ENCODE measurements at places on chromosomes 2 and 18. TPM values are rescaled to one million over a fixed set of nuclear protein-coding genes. Genes with fewer than 3 reads are reported as not detected.
A peak's percentile ranks its signal among the peaks of the same experiment; 100 is the strongest.

- DNase-seq, result peak; percentile 46
- no peak overlapping the region for H3K27ac ChIP-seq
- H3K36me3 ChIP-seq, result no peaks in the 10 kb centered on the region
- peaks cover 4% of the 10 kb centered on the region for H3K4me1 ChIP-seq
- H3K27me3 ChIP-seq, result no peaks in the 10 kb centered on the region
- no peak overlapping the region for H3K4me3 ChIP-seq
Observed at GRCh38 chr2:205198140-205198525, 484.2 kb upstream of the NRP2 start.

- H3K4me3 ChIP-seq, result no peak overlapping the region
- peaks cover 5% of the 10 kb centered on the region for H3K4me1 ChIP-seq
- no peak for DNase-seq
- H3K36me3 ChIP-seq, result no peaks in the 10 kb centered on the region
- H3K27ac ChIP-seq, result no peak overlapping the region
Observed at GRCh38 chr18:7646174-7646886, 79.2 kb downstream of the PTPRM start.

DNA sequence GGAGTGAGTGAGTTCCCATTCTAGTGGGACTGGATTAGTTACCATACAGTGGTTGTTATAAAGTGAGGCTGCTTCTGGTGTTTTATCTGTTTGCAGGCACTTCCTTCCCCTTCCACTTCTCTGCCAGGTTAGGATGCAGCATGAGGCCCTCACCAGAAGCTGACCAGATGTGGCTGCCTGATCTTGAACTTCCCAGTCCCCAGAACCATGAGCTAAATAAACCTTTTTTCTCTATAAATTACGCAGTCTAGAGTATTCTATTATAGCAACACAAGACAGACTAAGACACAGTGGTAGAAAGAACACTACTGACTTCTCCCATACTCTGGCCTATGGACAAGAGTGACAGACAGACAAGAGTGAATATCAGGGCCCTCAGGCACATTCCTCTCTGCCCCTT is 14.1 kb downstream of the LCT start:
- DNase-seq, result no peak
- H3K27me3 ChIP-seq, result no peaks in the 10 kb centered on the region
- no peaks in the 10 kb centered on the region for H3K36me3 ChIP-seq
- H3K27ac ChIP-seq, result no peak overlapping the region
- no peak overlapping the region for H3K4me3 ChIP-seq

DNA sequence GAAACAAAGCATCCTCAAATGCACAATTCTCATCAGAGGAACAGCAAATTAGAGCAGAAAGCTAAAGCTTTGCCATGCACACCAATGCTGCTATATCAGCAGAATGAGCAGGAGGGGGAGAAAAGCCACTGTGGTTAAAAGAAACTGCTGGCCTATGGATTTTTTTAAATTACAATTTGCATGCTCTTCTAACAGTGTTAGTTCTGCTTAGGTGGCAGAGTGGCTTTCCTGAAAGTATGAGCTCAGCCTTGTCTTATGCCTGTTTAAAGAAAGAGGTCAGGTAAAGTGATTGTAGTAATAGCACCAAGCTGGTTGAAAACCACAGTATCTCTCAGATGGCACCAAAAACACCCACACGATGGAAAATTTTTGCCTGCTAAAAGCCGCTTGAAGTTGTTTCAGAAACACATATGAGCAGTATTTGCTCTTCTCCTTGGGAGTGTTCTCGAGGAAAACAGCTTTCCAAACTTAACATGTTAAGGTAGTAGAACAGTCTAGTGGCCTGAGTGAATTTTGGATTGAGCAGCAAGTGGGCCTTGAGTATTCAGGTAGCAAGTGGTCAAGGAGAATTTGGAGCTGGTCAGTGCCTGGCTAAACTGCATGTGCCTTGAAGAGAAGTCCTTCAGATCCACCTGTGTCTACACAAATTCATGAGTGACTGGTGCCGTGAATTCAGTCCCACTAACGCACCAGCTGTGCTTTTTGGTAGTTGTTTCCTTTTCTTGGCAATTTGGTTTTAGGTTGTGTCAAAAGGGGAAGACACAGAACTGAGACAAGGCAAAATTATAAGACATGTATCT is 19.6 kb upstream of the NDUFV2 start:
- no peak overlapping the region for H3K4me3 ChIP-seq
- H3K4me1 ChIP-seq, result no peaks in the 10 kb centered on the region
- no peak for DNase-seq
- no peak overlapping the region for H3K27ac ChIP-seq
- no peaks in the 10 kb centered on the region for H3K27me3 ChIP-seq

GRCh38 chr18:55252901-55253300 is 293.6 kb upstream of the CCDC68 start:
- H3K36me3 ChIP-seq, result no peaks in the 10 kb centered on the region
- peaks cover 6% of the 10 kb centered on the region for H3K4me1 ChIP-seq
- DNase-seq, result no peak
- no peaks in the 10 kb centered on the region for H3K27me3 ChIP-seq

HS1BP3 gene
- 25.1 TPM for total RNA-seq

ABCG8 gene
- total RNA-seq, result not detected
